ENCODE measurements at places on chromosomes 12 and 14.

DNA sequence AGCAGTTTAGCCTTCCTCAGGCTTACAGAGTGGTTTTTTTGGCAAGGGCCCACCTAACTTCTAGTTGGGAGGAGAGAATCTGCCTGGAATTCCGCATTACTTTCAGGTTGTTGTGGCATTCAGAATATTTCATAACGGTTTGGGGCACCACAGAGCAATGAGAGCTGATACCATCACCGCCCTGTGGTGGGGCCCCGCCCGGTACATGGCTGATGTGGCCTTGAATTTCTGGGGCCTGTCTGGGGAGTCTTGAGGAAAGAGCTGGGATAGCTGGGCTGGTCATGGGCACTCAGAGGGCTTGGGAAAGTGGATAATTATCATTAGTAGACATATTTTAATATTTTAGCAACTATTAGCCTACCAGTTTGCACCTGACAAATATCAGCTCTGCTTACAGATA is 4.2 kb downstream of the TESPA1 start:
- DNase-seq, result no peak

DNA sequence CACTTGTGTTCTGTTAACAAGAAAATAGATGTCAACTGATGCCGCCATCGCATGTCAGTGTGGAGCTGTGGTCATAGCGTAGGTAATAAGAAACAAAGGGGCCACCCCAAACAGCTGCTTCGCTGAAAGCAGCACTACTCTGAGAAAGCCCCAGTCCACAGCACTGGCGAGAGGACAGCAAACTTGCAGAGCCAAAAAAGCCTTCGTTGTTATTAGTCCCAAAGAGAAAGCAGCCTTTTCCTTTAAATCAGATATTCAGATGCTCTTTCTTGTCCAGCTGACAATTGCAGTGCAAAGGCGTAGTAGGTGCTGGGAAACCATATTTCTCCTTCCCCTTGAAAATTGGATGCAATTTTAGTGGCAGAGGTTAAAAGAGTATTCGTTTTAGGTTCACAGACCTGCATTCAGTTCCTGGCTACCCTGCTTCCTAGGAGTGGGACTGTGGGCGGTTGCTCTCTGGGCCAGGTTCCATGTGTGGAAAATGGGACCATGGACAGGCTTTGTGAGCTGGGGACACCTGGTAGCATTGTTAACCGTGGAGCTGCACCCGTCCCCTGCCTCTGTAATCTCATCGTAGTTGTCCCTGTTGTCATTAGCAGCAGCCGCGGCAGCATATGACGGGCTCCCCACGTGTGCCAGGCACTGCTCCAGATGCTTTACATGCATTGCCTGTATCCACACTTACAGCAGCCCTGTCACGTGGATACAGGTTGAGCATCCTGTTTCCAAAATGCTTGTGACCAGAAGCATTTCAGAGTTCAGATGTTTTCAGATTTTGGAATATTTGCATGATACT is 54.2 kb downstream of the ELK3 start:
- DNase-seq, result no peak

GRCh38 chr12:105906561-105906960 is 232.2 kb downstream of the NUAK1 start:
- DNase-seq, result no peak

DNA sequence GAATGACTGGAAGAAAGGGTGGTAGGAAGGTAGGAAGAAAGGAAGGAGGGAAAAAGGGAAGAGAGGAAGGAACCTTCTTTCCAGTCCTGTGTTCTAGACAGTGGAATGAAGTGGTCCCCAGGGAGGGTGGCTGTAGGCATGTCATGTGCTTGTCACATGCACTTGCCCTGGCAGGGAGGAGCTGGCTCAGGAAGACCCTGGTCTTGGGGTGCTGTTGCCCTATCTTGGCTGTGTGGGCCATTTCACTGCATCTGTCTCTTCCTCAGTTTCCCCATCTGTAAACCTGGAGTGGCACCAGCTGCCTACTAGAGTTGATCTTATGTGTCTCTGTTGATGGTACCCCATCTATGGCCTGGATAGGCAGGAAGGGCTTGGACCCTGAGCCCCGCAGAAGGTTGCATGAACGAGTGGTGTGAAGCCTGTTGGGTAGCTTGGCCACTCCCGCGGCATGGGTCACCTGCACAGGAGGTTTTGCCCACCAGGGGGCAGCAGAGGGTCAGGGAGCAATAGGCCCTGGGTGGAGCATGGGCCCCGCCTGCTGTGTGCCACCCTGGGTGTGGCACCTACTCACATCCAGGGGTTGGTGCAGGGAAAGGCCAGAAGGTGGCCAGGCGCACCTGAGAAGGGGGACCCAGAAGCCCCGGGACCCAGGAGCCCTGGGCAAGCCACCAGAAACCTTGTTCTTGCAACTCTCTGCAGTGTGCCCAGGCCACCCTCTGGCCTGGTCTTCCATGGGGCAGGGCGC is 25.1 kb downstream of the MEG3 start:
- peak; percentile 27 for DNase-seq

GRCh38 chr14:101035466-101036225 is 132.1 kb upstream of the RTL1 start:
- no peak for DNase-seq

GRCh38 chr12:74641694-74642093 is 104.1 kb downstream of the ATXN7L3B start:
- no peak for DNase-seq

GRCh38 chr14:69992564-69992963 is 113.3 kb downstream of the SMOC1 start:
- DNase-seq, result no peak

GRCh38 chr12:1811281-1811947 is 9.0 kb upstream of the LRTM2 start:
- no peak for DNase-seq

GRCh38 chr12:76031081-76031413 is 529 bp downstream of the PHLDA1 start:
- no peak for DNase-seq

DNA sequence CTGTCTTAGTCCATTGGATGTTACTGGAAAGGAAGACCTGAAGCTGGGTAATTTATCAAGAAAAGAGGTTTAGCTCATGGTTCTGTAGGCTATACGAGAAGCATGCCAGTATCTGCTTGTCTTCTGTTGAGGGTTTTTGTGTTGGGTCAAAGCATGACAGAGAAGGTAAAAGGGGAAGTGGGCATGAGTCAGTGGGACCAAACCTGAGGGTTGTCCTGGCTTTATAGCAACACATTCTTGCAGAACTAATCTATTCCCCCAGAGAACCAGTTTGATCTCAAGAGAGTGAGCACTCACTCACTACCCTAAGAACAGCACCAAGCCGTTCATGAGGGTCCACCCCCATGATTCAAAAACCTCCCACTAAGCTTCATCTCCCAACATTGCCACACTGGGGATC is 19.0 kb upstream of the KRAS start:
- DNase-seq, result no peak

GRCh38 chr12:12693111-12693671 is 2.8 kb downstream of the GPR19 start:
- DNase-seq, result no peak

DNA sequence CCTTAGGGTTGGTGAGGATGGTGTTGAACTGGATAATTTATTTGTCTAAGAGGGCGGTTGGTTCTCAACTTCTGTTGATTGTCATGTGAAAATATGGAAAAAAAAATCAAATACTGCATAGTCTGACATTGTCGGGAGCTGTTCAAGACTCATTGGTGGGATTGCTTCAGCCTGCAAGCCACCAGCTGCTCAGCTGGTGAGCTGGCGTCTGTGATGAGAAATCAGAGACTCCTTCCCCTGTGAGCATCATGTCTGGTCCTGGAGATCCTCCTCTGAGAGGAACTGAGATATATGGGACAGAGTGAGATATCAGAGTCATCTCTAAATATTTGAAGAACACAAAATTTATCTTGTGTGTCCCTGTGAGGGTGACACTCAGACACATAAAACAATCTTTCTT is 49.9 kb downstream of the TRIM9 start:
- no peak for DNase-seq

DNA sequence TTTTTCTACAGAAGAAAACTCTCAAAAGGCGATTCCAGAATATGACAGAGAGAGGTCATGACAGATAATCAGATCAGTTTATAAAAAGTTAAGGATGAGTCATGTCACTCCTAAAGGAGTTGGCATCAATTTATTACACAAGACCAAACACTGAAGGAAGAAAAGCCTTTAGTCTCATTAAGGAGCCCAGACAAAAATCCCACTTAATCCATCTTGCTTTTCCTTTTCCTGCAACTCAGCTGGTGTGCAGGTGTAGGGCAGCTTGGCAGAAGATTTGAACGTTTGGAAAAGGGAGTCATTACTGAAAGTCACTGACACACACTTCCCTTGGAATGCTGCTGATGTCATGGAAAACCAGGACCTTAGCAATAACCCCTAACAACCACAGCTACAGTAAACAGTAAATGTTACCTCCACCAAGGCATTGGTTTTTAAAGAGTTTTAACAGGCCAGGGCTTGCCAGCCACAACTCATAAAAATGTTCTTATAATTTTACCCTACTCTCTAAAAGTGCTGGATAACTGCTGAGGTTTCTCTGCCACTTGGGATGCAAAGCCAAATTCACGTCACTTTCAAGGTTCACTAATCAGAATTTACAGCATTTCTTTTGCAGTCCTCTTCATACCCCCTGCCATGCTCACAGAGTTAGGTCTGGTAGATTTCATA is 320.6 kb downstream of the RAD51B start:
- DNase-seq, result peak; percentile 87

DNA sequence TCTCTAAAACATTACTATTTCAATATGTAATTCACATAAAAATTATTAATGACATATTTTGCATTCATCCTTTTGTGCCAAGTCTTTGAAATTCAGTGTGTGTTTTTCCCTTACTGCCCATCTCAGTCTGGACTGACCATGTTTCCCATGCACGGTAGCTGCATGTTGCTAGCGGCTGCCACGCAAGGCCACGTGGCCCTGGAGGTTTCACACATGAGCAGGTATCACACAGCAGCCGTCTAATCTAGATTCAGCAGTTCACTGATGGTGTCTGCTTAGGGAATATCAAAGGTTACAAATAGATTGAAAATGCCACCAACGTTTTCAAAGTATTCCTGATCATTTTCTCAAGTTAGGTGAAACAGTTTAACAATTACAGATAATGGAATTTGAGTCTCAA is 234.8 kb upstream of the FKBP4 start:
- no peak for DNase-seq

DNA sequence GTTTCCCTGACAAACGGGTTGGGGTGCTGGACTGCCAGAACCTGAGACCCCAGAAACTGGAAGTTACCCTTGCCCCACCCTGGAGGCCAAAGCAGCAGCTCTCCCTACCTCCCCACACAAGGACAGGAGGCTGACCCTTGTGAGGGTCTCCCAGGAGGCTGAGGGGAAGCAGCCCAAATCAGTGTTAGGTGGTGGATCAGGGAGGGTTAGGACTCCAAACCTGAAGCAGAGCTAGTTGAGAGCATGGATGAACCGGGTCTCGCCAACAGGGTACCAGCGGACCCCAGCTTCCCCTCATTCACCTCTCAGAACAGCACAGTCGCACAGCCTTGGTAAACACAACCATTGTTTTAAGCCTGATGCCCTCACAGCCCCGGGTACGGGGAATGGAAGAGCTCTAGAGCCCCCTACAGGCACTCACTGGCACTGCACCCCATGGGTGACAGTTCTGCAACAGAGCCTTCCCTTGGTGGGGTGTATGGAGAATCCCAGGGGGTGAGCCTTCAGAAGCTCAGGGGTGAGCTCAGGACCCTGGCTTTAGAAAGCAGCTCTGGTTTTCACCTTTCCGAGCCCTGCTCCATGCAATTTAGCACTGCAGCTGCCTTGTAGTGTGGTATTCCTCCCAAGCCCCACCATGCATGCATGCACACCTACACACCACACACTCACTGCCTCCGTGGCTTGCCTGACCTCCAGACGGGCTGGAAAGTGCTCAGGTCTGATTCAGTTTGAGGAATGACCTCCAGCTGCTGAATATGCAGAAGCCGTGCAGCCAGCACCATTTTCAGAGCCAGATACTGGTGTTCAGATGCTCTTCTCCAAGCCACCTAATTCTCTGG is 11.2 kb downstream of the ESRRB start:
- peak; percentile 57 for DNase-seq

DNA sequence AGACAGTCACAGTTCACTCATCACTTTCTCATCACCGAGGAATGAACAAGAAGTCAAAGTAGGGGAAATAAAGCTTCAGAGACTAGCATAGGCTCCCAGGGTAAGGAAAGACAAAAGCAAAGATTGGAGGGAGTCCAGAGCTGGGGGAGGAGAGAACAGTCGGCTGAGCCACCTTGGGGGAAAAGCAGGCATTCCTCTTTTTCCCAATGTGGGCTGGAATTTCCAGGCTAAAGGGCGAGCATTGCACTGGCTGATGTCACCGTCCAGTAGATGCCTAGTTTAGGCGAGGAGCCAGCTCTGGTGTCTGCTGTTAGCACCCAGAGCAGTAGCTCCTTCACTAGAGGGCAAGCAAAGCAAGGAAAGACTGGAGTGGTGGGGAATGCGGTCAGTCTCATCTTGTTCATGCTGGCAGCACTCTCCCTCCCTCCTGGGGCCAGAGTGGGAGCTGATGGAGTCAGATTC is 8.5 kb upstream of the KRT75 start:
- no peak for DNase-seq

GRCh38 chr12:116065606-116066005 is 211.9 kb downstream of the MED13L start:
- DNase-seq, result no peak

DNA sequence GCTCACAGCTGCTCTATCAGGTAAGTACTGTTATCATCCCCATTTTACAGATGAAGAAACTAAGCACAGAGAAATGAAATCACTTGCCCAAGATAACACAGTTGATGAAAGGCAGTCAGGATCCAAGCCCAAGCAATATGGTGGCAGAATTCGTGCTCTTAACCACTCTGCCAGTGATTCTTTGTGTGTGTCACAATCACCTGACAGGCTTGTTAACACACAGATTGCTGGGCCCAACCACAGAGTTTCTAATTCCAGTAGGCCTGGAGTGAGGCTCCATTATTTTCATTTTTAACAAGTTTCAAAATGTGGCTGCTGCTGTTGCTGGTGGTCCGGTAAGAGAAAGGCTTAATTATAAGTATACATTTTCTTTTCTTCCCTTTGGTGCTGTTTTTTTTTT is 134.2 kb downstream of the TGFB3 start:
- DNase-seq, result no peak

DNA sequence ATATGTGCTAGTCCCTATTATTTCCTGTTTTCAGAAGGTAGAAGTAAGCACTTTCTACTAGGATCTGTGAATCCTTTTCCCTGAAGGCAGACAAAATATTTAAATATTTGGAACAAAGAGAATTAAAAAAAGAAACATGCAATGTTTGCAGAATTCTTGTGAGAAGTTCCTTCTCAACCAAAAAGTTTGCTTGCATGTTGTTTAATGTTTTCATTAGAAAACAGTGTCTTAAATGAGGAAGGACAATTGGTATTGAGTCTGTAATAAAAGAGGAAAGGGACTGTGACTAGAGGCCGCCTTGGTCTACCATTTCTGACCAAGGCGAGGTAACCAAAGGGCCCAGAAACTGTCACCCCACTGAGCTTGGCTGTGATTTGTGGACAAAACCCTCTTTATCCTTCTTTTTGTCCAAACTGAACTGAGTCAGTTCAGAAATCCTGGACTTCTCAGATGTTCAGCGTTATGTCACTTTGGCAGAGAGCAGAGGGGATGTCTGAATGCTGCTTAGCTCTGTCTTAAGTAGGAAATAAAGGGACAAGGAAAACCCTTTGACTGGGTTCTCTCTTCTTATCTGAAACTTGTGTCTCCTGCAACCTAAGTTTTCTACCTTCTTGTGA is 129.8 kb upstream of the CPM start:
- peak; percentile 2 for DNase-seq

- peak; percentile 71 for DNase-seq
These were observed at the start of gene ESPL1 for GRCh38 chr12:53267999-53268629. Gene ESPL1, plus strand, starts transcription at chr12:53268299. Its CDS starts 468 bp downstream, at chr12:53268767.
